ENCODE measurements at places on chromosomes 5 and 9.

DNA sequence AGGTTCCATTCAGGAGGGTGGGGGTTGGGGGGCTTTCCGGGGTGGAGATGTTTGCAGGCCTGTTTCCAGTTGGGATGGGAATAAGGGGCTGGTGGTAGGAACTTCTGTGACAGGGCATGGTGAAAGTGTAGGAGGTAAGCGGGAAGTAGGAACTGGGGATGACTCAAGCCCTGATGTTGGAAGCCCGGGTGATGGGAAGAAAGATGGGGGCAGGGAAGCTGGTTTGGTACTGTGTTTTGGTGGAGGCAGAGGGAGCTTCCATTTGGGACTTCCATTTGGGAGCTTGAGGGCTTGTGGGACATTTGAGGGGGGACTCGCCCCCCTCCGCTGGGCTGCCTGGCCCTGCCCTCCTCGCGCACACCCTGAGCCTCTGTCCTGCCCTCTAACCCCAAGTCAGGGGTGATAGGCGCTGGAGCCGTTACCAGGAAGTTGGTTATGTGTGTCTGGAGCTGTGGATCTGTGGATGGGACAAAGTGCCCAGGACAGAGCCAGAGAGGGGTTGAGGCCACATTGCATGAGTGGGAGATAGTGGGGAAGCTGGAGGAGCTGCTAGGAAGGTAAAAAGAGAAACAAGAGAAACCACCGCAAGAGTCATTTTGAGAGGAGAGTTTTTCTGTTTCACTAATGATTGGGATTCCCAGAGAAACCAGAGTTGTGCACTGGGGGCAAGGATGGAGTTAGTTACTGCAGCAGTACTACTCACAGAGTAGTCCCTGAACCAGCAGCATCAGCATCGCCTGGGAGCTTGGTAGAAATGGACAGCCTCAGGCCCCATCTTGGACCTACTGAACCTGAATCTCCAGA lies 6.6 kb downstream of the RGS14 start:
- no peak for DNase-seq

DNA sequence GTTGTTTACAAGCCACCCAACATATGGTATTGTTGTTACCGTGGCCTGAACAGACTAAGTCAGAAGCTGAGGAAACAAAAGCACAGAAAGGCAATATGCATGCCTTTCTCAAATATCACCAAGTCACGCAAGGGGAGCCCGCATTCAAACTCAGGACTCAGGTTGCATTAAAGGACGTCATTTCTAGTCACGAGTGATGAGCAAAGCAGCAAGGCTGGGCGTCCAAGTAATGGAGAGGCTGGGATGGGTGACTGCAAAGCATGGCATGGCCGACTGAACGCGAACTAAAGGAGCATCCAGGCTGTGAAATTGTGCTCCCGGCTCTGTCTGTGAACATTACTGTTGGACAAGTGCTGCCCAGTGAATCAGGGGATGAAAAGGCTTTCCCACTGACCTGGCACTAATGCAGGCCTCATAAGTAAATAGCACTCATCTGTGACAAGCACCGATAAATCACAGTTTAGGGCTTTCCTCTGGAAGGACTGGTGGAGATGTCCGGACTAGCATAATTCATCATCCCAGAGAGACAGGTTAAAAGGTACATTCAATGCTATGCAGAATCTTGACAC lies 202.8 kb downstream of the SPOCK1 start:
- DNase-seq: no peak

GRCh38 chr9:118558026-118558425 lies 811.2 kb downstream of the BRINP1 start:
- DNase-seq: no peak

DNA sequence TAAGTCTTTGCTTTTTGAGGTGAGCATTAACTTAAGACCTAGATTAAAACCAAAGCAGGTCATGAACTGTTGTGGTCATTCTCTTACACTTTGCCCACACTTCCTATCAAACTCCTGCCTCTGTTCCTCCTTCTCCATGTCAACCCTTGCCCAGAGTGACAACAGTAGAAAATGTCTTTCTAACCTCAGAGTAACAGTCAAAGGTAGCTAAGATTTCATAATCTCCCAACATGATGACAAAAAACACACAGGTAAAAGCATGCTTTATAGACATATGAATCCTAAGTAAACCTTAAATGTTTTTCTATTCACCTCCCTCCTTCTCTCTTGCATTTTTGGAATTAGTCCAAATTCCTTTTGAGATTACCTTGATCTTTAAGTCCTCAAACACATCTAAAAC lies 422.3 kb downstream of the SPATA31D1 start:
- DNase-seq: no peak

DNA sequence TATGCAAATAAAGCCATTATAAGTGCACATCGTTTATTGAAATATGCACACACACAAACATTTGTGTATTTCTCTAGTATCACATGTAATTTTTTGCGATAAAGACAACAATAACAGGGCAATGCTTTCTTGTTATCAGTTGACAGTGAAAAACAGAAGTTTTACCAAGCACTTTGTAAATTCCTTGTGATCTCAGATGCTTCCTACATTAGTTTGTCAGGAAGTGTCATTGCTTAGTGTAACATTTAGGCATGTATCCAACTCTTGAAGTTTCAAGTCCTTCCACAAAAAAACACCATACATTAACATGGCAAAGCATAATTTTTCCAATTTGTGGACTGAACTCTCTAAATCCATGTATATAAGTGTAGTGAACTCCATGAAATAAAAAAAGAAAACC lies 46.4 kb downstream of the MOCS2 start:
- no peak for DNase-seq

DNA sequence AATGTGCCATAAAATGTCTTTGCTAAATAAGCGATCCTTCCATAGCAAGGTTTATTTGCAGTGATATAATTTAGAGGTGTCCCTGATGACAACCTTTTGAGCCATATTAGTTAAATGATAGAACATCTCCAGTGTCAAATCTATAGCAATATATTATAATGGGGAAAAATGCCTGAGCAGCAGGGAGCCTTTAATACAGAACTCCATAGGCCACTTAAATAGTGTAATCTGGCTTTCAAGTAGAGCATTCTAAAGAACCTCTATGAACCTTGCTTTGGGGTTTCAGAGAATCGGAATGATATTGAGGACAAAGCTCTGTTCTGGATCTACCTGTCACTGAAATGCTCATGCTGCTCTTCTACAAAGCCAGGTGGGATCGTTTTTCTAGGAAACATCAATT lies 96.7 kb upstream of the MEF2C start:
- DNase-seq: no peak

- DNase-seq: no peak
These were observed 21.8 kb downstream of the IRX4 start for GRCh38 chr5:1860949-1861348.

GRCh38 chr5:94702729-94703128 lies 84.3 kb downstream of the SLF1 start:
- no peak for DNase-seq

DNA sequence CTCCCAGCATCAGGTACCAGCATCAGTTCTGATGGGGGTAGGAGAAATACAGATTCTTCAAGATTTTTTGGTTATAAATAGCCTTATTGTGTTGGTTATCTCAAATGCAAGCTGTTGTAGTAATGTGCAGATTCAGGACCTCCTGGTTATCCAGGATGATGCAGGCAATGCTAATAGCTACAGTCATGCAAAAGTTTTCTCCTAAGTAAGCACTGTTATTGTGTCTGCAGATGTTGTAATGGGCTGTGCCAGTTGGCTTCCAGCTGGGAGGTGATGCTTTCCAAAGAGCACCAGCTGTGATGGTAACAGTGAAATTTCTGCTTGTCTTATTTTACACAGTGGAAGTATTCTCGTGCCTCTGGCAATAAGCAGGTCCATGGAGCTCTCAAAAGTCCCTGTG lies 719.2 kb upstream of the CTNND2 start:
- DNase-seq: no peak

DNA sequence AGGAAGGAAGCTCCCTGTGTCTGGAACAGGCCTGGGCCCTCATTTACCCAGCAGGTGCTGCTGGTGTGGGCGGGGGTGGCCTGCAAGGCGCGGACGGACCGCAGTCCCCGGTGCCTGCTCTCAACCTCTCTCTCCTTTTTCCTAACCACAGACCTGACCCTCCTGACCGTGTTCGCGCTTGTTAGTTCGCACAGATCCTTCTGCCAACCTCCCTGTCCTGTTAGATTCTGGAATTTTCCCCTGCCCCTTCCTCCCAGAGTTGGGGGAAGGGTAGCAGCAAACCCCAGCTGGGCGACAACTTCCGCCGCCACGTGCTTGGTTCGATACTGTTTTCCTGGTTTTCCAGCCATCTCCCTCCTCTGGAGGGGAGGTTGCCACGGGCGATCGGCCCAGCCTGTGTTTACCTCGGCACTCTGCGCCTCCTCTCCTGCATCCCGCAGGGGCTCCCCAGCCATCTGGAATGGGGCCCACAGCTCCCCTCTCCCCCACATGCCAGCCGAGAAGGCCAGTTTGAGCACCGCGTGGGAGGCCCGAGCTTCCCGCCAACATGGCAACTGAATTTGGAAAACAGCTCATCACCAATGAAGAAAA lies 70.8 kb upstream of the UNC5A start:
- no peak for DNase-seq
